ENCODE measurements at places on chromosomes 7 and 10.

DNA sequence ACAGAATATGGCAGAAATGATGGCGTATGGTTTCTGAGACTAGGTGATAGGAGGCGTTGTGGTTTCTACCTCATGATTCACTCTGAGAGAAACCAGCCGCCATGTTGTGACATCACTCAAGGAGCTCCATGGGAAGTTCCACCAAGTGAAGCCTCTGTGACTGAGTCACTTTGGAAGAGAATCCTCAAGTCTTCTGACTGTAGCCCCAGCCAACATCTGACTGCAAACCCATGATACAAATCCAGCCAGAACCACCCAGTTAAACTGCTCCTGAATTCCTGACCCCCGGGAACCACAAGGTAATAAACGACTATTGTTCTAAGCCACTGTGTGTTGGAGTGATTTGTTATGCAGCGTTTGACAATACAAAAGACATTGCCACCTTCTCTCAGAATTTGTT, 91.1 kb upstream of the CARD11 start:
- DNase-seq, result no peak

DNA sequence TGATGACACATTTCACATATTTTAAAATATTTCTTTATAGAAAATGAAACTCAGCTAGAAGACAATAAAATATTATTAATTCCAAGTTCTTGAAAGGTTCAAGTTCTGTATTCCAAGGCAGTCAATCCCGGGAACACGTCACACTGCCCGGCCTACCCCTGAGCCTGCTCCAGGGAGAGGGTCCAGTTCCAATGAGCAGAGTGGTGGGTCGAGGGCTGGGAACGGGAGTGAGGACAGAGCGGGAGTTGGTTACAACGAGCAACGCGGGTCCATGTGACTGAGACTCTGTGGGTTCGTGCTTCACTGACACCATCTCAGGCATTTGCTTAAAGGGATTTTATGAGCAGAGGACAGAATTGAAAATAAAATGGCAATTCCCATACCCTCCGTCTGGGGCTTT, 209.4 kb downstream of the TCERG1L start:
- DNase-seq, result no peak

GRCh38 chr7:105640956-105641810, 59.9 kb upstream of the EFCAB10 start:
- no peak for DNase-seq

DNA sequence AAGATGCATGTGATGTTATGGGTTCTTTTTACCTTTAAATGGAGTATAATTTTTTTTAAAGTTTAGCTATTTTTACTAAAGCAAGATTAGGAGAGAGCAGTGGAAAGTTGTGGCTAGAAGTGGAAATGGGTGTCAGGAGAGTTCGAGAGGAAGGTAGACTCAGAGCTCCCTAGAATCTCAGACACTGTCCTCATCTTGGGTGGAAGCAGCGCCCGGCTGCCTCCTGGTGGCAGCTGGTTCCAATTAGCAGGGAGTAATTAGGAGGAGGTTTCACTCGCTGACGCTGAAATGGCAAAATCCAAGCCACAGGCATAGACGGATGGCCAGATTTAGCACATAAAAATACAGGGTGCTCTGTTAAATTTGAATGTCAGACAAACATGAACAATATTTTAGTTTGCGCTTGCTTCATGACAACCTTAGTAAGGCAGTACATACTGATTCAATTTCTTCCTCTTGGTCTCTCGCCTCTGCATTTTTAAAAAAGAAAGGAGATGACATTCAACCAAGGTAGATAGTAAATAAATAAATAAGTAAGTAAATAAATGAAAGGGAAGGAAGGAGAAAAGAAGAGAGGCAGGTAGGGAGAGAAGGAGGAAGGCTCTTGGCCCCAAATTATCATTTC, 58.5 kb downstream of the LGI1 start:
- peak; percentile 56 for DNase-seq

GRCh38 chr10:96211764-96212163, 59.6 kb downstream of the BLNK start:
- no peak for DNase-seq

GRCh38 chr10:29811751-29812427, 177.1 kb upstream of the SVIL start:
- DNase-seq, result peak; percentile 61

- no peak for DNase-seq
Measured at GRCh38 chr7:119197877-119198527, 973.5 kb downstream of the ANKRD7 start.

- DNase-seq, result no peak
Measured at GRCh38 chr7:70098133-70098561, 499.9 kb downstream of the AUTS2 start.
